ENCODE measurements at places on chromosomes 16 and 17.

DNA sequence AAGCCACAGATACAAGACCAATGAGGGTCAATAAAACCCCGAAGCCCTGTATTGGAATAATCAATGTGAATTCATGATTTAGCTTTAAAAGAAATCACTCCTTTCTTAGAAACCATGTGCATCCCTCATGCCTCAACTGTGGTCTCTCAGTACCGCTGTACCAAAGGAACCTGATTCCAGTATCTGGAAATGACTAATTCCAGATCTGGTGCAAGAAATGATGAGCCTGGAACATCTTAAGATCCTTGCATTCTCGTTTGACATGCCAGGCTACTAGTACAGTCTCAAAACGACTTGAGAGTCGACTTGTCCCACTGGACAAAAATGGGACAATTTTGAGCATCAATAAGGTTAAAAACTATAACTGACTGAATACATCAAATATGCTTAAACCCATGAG is 21.2 kb downstream of the USP31 start:
- DNase-seq, result no peak

DNA sequence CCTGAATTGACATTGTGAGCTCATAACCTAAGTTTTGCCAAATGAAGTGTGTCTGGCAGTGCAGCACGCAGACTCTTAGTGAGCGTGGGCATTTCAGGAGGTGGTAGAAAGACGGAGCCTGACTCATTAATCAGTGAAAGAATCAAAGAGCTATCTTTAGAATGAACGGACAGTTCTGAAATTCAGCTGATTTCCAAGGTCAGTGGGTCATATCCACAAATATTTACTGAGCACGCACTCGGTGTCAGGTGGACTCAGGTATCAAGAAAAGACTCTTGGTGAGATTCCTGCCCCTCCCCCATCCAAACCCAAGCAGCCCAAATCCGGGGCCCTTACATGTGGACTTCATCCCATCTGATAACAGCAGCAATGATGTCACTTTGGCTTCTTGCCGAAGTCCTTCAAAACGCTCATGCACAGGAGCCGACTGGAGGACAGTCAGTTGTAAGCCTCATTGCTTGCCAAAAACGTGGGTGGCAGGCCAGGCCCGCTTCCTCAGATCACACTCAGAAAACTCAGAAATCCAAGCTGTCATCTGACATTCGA is 185.8 kb downstream of the HS3ST3A1 start:
- no peak for DNase-seq

GRCh38 chr16:3474136-3474779 is 21.0 kb downstream of the C16orf90 start:
- no peak for DNase-seq

GRCh38 chr16:80580109-80580832 is 39.5 kb downstream of the DYNLRB2 start:
- no peak for DNase-seq

DNA sequence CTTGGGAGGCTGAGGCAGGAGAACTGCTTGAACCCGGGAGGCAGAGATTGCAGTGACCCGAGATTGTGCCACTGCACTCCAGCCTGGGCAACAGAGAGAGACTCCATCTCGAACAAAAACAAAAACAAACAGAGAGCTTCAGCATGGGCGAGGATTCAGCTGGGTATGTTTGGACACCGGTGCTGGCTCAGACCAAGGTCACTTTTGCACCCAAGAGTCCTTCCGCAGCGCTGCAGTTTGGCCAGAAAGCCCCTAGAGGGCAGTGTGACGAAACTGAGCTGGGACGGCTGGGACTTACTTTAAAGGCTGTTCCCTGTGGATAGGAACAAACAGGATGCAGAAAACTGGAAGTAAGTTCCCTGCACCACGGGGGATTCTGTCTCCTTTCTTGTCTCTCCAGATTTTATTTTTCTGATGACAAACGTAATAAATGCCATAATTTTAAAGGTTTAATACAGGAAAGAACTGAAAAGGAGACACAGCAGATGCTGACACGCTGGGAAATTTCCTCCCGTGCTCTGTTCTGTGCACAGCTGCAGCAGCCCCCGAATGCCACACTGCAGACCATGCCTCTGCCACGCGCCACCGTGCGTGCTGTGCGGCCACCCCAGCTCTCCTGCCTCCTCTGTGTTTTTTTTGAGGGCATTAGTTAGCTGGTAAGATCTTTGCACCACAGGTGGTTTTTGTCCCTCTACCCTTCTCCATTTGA is 25.2 kb upstream of the USP36 start:
- DNase-seq, result peak; percentile 36

DNA sequence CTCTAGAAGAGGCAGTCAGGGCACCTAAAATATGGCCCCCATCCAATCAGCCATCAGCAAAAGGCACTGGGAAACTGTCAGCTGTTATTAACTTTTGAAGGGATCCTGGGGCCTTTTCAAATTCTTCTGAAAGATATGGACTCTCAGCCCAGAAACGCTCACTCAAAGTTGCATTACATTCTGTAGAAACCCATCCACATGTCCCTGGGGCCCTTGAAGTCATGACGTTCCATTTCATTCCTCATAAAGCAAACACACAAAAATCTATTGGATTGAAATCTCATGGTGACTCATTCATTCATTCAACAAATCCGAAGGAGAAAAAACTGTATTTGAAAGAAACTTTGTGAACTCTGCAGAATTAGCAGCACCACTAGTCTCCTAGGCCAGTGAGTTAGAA is 215.3 kb downstream of the C16orf95 start:
- peak; percentile 7 for DNase-seq

- no peak for DNase-seq
Measured at GRCh38 chr17:82745524-82745923, 6.3 kb upstream of the TBCD start.

- no peak for DNase-seq
Measured at GRCh38 chr16:72865258-72865657, 182.7 kb downstream of the ZFHX3 start.

DNA sequence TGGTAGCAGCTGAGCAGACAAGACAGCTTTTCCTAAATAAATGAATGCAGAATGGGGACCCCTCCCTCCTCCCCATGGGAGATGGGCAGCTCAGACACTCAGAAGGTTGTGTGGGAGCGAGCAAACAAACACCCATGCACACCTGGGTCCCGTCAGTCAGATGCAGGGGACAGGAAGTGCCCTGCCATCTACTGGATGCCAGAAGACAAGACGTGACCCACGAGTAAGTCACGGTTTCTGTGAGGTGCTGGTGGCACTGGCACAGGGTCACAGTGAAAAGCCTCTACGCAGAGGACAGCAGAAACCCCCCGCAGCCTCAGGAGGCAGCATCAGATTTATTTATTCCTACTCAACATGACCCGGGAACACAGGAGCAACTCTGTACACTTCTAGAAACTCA is 8.4 kb downstream of the HBQ1 start:
- DNase-seq, result no peak

- DNase-seq, result no peak
Measured at GRCh38 chr17:35715416-35715815, 16.0 kb upstream of the RASL10B start.

- no peak for DNase-seq
Measured at GRCh38 chr17:57782062-57782490, 37.0 kb upstream of the CCDC182 start.

DNA sequence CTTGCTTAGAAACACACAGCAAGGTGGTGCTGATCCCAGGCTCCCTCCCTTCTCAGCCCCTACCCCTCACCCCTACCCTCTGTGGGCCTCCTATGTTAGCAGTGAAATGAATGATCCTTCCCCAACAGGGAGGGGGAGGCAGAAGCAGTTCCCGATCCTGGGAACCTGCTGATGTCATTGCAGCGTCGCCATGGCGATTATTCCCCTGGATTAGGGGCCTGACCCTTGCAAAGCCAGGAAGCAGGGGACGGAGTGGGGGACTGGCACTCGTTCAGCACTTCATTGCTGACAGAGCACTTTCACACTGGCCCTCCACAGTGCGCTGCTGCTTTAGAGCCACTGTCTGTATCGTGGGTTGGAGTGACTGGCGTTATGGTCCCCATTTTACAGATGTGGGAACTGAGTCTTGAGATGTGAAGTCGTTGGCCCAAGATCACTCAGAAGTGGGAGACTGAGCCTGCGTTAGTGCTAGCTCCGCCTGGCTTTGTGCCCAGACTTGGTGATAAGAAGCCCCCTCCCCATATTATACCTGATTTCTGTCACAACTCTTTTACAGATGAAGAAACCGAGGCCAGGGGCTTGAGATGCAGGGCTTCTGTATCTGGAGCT is 26.6 kb downstream of the LASP1 start:
- DNase-seq, result no peak

- DNase-seq, result no peak
Measured at GRCh38 chr17:50269477-50270434, 4.5 kb upstream of the TMEM92 start.

DNA sequence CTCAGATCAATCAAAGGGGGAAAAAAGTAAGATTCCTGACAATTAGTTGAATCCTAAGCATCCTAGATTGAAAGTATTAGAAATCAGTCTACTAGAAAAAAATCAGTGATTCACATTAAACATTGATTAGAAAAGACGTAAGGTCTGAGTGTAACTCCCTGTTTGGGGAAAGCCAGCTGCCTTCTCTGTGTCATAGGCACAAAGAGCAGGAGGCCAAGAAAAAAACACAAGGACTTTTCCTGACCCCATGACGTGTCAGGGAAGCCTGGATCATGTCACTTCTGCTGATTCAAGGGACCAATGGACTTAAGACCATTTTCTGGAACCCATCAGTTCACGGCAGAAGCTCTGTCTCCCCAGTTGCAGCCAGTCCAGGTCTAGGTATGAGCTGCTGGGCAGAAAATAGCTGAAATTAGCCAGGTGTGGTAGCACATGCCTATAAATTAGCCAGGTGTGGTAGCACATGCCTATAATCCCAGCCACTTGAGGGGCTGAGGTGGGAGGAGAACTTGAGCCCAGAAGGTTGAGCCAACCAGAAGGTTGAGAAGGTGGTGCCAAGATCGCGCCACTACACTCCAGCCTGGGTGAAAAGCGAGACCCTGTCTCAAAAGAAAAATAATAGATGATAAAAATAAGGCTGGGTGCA is 35.9 kb downstream of the RANBP10 start:
- no peak for DNase-seq

DNA sequence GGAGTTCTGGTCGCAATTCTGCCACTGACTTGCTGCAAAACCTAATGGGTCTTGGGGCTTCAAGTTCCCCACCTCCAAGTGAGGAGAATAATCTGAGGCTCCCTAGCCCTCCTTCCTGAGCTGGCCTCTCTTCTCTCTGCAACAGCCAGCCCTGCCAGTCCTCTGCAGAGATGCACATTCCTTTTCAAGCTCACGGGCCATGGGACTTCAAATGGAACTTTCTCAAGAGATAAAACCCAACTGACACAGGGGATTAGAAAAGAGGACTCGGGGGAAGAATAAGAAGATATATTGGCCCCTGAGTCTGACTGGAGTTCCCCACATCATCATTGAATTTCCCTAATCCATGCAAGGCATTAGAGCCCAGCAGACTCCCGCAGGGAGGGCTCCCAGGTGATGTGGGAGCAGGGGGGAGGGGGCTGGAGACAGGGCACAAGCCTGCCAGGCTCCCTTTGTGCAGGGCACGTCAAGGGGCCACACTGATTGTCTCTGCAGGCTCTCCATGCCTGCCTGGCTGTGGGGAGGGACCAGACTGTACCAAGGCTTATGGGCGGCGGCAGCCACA is 131.0 kb downstream of the CCDC144A start:
- no peak for DNase-seq

GRCh38 chr16:12298285-12298684 is 321.8 kb downstream of the SNX29 start:
- no peak for DNase-seq

DNA sequence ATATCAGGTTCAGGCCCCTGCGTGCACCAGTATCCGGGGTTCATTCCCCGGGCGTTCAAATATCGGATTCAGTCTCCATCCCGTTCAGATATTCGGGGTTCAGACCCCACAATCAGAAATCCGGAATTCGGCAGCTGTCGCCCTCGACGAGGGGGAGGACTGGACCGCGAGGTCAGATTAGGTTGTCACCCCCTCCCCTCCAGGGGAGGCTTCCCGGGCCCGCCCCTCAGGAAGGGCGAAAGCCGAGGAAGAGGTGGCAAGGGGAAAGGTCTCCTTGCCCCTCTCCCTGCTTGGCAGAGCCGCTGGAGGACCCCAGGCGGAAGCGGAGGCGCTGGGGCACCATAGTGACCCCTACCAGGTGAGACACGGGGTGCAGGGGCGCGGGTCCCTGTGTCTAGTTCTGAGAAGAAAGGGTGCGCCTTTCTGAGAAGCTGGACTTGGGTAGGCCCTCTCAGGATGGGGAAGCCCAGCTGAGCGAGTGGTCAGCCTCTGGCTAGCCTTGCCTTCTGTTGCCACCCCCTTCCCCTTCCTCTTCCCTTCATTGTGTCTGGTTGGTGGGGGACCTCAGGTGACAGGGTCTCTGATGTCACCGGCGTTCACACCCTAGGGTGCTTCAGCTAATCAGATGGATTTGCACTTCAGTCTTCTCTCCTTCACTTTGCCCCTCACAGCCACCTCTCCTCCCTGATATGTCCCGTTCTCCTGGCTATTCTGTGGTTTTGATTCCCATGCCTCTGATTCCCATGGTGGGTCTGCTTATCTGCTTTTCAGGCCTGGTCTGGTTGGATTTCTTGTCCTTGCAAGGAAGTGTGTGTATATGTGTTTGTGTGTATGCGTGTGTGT is 844 bp downstream of the TAOK2 start:
- DNase-seq, result no peak

DNA sequence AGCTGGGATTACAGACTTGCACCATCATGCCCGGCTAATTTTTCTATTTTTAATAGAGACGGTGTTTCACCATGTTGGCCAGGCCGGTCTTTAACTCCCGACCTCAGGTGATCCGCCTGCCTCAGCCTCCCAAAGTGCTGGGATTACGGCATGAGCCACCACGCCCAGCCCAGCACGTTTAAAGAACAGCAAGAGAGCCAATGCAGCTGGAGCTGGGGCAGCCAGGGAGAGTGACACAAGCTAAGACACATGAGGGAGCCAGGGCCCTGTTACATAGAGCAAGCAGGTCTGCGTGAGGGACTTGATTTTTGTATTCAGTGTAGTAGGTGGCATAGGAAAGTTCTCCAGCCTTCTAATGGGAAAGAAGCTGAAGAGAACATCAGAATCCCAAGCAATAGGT is 21.7 kb upstream of the GOSR2 start:
- no peak for DNase-seq

DNA sequence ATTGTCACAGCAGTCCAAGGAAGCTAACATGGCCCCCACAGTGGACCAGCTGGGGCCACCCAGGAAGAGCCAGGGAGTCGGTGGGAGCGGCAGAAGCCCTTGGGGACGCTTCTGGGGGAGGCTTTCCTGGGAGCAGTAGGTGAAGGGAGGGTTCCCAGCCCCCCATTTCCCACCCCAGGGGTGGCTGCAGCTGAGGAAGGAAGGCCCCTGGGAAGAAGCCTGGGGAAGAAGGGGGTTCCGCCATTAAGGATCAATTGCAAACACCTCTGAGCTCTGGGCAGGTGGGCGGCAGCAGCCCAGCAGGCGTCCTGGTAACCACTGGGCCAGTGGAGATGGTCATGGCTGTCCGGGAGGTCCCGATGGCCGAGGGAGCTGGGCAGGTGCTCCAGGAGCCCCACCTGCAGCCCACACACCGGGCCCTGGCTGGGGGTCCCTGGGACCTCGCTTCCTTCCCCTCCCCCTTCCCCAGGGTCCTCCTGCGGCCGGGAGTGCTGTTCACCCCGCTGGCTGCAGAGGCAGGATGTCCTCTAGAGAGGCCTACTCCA is 592 bp upstream of the PERCC1 start:
- DNase-seq, result no peak
